DMS 273 treated with DMSO at 0.1 percent for 48 hours (cell line): ENCODE measurements at places on chromosomes 5 and 9.
A peak's percentile ranks its signal among the peaks of the same experiment; 100 is the strongest.

GRCh38 chr5:113202746-113203716 is 226.4 kb downstream of the DCP2 start:
- DNase-seq, result peak; percentile 50

- DNase-seq, result no peak
Observed at GRCh38 chr5:308672-309271, 12.7 kb upstream of the AHRR start.

DNA sequence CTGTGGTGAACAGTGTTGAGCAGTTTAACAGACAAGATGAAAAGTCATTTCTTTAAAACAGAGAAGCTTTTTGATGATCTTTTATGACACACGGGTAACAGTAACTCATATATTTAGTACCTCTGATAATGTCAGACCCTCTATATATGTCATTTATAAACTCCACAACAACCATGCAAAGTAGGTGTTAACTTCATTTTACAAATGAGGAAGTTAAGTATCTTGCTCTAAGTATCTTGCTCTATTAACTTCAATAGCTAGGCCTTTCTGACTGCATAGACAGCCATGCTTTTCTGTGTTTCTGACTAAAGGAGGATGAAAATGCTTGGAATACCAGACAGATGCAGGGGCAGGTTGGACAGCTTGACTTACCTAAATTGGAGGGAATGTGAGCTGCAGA is 1.8 kb downstream of the NUDT2 start:
- no peak for DNase-seq

DNA sequence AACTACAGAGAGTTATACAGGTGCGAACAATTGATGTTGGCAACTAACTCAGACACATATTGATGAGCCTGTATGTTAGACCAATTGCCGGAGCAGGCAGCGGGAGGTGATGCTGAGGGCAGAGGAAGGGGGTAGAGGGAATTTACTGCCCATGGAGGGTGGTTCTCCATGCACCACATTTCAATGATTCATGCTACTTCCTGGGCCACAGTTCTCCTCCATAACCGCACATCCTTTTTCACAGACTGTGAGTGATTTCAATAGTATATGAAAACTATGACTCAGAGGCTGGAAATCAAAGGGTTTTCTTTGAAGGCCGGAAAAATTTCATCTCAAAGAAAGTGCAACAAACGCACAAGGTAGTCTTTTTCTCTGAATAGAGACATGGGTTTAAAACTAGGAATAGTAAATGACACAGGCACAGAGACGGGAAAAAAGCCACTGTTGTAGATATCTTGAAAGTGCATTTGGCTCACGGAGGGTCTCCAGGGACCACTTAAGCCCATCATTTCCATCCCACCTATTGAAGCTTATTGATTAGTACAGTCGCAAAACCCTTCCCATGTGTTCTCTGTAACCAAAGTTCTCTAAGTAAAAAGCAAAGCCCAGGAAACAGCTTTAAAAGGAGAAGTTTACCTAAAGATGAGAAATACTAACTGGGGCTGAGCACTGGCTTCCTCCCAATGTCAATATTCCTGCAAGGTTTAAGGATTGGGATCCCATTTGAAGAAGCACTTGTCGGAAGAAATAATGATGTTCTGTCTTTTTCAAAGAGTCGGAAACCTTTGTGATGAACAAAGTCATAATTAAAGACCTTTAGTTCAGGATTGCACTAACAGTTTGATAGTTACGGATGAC is 28.0 kb upstream of the ADAM19 start:
- no peak for DNase-seq

DNA sequence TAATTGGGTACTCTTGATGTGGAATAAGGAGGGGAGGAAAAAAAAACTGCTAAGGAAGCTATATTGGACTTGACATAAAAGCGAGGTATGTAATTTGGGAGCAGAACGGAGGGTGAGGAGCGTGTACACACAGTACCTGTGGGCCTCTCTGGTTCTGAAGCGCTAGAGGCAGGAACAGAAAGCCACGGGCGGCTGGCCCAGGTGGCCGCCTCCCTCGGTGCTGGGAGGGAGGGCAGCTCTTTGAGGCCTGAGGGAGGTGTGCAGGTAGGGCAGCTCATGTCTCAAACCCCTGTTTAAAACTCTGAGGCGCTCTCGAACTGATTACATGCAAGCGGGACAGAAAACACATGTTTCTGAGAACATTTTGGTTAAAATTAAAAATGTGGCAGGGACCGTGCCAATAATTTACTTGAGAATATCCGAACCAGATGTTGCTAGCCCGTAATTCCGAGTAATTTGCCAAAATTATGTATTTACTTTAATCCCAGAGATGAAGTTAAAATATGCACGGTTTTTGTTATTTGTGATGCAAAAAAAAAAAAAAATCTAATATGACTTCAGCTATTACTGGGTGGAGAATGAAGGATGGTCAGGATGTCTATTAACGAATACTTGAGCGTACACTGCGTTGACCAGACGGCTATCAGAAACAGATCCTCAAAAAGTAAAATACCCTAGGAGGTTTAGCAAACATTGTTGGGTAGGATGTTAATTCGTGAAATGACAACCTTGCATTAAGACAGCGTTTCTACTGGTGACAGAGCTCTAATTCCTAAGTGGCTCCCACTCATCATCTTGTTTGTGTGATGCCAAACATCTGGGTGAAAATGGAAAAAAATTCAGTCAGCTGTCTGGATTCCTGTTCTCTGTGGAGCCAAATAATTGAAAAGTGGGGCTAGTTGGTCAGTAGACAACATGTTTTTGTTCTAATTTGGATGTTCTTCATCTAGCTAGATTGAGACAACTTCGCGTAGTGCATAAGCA is 24.4 kb upstream of the STC2 start:
- no peak for DNase-seq

DNA sequence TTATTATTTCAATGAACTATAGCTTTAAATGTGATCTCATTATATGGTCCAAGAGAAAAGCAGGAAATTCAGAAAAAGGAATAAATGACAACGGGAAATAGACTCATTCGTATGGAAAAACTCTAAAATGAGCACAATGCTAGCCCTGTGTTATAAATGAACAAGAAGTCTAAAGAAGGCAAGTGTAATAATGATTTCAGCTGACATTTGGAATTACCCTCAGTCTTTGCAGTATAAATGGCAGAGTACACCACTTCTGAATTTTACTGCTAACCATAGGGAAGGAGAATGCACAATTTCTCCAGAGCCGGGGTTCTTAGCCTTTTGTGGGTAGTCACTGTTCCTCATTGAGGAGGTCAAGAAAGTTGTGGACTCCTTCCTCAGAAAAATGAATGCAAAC is 93.1 kb downstream of the ANKRD55 start:
- DNase-seq, result no peak

GRCh38 chr5:177339107-177339638 is 12.3 kb downstream of the LMAN2 start:
- DNase-seq, result no peak

GRCh38 chr9:127968700-127969383 is 11.9 kb downstream of the EEIG1 start:
- DNase-seq, result no peak

DNA sequence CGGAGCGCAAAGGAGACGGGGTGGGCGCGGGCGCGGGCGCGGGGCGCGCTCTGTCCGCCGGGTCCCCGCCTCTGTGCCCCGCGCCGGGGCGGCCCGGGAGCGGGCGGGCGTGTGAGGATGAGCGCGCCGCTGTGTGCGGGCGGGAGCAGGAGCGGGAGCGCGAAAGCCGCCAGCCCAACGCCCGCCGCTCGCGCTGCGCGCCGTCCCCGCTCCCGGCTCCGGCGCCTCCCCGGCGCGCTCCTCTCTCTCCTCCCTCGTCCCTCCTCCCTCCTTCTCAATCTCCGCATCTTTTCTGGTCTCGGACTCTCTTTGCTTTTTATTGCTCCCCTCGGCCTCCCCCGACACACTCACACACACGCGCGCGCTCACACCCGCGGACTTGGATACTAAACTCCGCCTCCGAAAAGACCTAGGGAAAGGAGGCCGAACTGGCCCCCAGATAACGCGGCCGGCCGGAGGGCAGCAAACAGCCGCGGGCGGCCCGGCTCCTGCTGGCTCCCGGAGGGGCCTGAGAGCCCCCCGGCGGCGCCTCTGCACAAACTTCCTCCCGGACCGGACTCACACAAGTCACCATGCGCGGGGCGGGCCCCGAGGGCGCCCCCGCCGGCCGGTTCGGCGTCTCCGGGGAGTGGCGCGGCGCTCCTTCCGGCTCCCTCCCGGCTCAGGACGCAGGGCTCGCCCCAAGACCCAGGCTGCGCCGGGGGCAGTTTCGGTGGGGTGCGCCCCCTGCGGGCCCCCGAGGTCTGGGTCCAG is at the start of gene FIBCD1:
FIBCD1 (minus strand) TSS at position 596 of the 753 bp plus-strand sequence. CDS start 640 bp downstream, outside the sequence.
- DNase-seq, result no peak

DNA sequence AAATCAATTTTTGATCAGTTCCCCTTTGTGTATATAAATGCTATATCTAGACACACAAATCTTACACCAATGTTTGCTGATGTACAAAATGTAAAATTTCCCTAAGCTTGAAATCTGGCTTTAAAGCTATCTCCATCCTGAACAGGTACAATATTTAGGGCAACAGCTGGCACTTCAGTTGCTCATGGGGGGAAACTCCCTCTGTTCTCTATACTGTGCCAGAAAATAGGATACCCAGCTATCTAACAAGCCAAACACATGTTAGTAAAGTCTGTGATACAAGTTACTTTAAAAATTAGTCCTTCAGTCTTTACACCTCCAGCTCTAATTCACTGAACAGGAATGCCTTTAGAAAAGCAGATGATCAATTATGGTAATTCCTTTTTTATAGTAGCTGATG is 191.8 kb downstream of the SLF1 start:
- DNase-seq, result peak; percentile 77

DNA sequence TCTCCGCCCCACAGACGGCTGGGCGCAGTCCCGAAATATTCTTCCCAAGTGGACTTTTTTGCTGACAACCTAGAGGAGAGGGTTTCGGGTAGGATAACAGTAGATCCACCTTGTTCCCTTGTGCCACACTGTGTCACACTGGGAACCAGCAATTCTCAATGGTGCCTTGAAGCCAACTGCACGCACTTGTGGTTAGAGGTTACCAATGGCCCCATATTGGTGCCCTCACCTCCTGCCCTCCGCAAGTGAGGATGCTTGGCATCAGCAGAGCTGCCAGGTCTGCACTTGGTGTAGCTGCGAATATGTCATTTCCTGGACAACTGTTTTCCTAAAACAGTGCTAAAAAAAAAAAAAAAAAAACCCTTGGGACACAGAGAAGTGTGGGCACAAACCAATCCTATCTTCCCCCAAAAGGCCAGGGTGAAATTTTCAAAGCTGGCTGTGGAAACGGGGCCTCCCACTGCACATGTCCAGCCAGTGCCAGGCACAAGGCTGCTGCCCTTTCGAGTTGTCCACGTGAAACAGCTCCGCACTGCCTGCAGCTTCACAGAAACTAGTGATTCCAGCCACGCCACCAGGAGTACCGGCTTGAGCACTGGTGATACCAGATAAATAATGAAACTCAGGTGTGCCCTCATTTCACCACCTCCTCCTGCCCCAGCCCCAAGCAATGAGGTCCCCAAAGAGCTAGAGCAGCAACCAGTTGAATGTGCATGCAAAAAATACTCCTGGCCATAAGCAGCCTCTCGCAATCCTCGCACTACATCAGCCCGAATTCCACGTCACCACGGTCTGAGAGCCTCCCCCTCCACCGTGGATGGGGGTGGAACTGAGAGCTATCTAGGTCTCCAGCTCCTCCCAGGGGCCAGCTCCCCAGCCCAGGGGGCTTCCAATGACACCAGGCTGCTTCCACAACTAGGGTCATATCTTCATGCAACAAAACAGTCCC is 51.2 kb downstream of the USP20 start:
- DNase-seq, result no peak

DNA sequence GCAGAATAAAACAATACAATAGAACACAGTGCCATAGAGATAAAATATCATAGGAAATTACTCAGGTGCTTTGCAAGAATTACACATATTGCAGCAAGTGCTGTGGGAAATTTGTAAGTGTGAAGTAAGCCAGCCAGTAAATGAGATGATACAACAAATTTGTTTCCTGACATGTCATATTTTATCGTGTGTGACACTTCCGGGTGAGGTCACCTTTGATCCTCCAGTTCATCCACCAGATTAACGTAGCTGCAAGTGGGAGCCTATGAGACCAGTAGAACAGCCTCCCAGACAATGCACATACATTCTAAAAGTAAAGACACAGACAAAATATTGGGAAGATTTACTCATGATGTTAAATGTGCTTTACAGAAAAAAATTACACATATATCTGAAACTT is 72.2 kb downstream of the PRDM9 start:
- no peak for DNase-seq

GRCh38 chr9:127098916-127099553 is 23.4 kb downstream of the ANGPTL2 start:
- DNase-seq, result no peak

- DNase-seq, result no peak
Observed at GRCh38 chr9:1031951-1032601, 18.1 kb upstream of the DMRT2 start.

GRCh38 chr9:100229136-100229535 is 123.6 kb downstream of the TEX10 start:
- DNase-seq, result no peak

GRCh38 chr5:103259705-103260355 is 1.3 kb downstream of the MACIR start:
- DNase-seq, result peak; percentile 21

DNA sequence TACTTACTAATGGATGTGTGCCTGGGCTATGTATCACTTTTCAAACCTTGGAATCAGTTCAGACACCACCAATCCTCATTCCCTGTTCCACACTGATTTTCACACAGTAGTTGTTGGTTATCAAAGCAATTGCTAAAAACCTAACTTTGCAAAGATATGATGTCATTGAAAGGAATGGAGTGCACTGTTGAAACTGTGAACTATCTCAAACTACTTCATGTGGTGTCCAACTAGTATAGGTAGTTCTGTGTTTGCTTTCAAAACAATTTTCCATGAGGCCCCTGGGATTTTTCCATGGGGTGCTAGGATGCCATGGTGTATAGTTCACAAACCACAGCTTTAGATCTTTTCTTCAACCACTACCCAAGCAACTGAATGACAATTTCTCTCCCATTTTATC is 17.8 kb downstream of the INIP start:
- no peak for DNase-seq

DNA sequence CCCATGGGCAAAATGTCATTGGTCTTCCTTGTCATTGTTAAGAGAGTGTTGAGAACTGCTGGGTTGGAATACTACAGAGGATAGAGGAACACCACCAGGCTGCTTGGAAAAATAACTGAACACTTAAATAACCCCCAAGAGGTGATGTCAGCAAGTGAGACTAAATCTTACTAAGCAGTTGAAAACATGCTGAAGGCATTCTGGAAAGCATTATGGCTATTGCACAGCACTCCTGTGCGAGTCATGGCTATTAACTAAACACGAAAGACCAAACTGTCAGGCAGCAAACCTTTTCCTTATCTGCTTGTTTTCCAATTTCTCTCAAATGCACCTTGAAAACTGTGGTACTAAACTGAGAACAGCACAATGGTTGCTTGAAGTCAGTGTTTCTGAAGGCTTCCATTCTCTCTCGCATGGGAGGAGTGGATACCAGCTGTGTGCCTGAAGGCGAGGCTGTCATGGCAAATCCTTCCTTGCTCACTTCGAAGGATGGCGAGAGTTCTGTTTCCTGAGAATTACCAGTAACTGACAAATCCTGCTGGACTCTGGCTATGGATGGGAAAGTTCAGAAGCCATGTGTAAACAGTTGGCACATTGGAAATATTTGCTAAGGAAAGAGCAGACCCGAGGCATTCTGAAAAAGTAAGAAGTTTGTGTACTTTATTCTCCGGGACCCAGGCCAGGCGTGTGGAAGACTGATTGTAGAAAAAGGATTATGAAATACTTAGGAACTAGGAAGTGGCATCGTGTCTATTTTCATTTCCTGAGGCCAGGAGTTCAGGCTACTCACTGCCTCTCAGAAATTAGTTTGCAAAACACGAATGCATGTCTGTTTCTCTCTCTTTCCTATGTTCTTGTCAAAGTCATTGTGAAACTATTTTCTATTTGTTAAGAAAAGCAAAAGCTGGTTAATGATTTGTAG is 182.1 kb downstream of the DMRT2 start:
- no peak for DNase-seq
